ENCODE measurements at places on chromosomes 6 and 20.

DNA sequence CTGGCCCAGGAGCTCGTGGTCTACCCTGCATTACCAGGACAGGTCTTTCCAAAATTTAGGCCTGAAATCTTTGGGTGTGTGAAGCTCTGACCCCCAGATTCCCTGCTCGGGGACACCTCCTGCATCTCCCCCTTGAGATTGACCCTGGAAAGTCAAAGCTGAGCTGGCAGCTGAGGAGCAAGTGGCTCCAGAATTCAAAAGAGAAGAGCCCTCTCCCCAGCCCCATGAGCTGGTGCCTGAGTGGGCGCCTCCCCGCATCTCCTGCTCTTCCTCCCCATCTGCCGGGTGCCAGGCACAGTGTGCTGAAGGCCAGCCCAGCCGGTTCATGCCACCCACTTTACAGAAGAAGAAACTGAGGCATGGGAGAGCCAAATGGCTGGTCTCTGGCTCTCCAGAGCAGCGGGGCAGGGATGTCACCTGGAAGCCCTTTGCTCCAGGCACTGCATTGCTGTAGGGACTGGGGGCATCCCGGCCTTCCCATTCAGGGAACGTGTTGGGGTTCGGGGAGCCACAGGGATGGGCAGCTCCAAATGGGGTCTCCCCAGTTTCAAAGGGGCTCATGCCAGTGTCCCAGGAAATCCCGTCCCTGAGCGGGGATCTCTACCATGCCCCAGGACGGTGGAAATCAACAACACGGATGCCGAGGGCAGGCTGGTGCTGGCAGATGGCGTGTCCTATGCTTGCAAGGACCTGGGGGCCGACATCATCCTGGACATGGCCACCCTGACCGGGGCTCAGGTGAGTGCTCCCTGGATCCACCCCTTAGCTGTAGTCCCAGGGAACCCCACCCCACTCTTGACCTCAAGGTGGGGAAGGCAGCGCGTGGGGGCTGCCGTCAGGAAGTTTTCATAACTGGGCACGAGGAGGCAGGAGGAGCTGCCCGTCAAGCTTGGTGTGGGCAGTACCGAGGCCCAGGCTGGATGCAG lies 20.5 kb downstream of the NPEPL1 start:
- no peak for DNase-seq

DNA sequence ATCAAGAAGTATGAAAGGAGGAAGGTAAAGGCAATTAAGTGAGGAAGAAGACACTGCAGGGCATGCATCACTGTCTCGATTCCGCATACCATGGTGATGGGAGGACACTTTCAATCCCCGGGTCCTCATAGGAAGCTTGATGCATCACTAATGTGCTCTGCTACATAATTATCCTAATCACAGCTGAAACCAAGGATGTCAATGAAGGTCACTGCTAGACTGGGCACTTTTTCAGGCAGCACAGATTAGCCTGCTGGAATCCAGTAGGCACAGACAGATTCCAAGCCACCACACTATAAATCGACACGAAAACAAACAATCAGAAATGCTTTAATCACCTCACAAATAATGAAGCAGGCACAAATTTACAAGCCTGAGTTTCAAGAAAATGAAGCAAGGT lies 206.7 kb downstream of the KIF16B start:
- no peak for DNase-seq

DNA sequence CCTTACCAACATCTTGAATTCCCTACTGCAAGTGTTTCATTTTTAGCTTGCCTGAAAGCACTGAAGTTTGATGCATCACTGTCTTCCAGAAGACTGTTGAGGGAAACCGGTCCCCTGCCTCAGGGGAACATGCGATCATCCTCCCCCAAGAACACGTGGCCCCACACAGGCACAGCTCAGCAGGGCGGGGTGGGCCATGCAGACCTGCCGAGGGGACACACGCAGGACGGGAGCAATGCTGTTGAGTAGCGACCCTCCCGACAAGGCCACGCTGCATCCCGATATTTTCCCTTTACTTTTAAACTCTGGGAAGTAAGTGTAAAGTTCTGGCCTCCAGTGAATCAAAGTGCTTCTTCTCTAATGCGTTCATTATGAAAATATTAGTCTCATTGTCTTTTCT lies 59.3 kb upstream of the XRN2 start:
- DNase-seq = no peak

DNA sequence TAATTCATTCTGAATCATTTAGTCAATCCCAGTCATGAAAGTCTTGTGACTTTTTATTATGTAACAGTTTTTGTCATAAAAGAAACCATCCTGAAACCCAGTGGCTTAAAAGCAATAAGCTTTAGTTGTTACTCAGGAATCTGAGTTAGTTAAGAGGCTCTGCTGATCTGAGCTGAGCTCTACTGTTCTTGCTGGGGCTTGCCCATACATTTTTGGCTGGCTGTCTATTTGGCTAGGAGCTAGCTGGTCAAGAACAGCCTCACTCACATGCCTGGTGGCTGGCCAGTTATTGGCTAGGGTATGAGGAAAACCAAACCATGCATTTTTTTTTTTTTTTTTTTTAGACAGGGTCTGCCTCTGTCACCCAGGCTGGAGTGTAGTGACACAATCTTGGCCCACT lies 10.6 kb downstream of the TCF21 start:
- no peak for DNase-seq

DNA sequence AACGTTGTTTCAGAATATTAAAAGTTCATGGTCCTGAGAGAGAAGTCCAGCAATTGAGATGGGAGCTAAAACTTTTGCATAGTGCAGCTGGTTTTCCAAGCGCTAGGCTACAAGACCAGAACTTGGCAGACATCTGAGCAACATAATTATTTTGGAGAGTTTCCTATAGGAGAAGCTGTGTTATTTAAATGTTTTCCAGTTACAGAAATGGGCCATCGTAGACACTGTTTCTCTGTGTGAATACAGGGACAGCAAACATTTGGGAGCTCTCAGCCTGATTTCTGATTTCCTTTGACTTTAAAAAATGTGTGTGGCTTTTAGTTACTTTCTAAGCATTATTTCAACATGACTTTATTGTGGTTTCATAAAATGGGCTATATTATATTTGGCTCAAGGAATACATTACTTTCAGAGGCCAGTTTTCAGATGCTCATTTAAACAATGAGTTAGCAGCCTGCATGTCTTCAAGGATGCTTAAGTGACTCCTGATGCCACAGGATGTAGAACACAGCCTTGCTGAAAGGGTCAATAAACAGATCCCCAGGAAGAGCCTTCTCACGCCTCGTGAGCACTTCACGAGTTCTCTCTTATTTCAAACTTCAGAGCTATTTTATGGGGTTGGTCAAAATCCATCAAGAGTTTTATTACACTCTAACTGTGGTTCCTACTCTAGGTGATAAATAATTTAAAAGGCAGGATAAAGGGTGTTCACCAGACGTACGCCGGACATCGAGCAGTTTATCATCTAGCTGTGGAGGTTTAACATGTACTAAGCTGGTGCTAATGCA lies 193.8 kb downstream of the SMOC2 start:
- no peak for DNase-seq

DNA sequence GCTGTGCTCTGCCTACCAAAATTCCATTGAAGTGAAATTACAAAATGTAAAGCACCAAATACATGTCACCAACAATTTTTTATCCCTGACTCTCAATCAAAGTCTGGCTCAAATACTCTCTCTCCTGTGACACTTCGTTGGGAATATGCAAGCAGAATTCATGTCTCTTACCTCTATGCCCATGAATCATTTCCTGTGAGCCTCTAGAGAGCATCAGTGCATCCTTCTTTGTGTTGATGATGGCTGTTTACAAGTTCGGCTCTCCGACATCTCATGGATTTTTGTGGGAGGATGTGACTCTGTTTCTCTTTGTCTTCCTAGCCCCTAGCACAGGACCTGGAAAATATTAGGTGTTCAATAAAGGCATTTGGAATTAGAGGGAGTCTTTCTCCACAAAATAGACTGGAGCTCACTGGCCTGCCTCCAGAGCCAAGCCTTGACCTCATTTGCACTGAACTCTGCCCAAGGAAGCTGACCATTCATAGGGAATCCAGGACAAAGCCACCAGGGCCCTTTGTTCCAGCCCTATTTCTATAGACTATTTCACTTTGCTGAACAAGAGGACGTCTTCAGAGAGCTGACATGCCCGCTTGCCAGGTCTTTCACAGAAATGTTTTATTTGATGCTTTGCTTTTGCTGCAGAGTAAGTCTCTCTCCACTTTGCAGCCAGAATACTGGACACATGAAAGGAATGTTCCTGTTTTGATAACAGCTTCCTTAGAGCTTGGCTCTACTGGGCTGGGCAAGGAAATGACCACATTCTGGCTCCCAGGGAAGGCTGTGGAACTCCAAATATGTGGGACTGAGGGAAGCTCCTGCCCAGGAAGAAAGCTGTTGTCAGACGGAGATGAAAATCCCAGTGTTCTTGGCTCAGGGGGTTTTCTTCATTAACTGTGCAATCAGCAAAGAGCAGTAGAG lies 194.5 kb upstream of the CDYL start:
- DNase-seq = peak; percentile 89

- no peak for DNase-seq
Measured at GRCh38 chr6:166839569-166839968, 116.8 kb downstream of the RNASET2 start.

GRCh38 chr20:34088305-34089174 lies 23.5 kb downstream of the EIF2S2 start:
- no peak for DNase-seq

DNA sequence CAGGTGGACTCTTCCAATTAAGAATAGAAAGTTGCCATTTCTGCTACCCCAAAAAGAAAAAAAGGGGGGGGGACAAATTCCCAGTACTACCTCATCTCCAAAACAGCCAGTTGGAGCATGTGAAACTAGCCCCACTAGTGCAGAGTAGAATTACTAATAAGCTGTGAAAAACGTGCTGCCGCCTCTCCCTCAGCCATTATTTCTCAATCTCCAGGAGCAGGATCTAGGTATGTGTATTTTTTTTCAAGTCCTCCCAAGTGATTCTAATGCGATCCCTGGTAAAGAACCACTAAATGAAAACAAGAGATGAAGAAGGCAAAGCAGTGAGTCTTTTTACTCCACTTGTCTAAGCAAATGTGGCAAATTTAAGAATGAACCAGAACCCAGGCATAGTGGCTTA lies 154.5 kb upstream of the SHLD1 start:
- no peak for DNase-seq

GRCh38 chr6:1612299-1612973 lies 2.7 kb downstream of the FOXC1 start:
- no peak for DNase-seq

DNA sequence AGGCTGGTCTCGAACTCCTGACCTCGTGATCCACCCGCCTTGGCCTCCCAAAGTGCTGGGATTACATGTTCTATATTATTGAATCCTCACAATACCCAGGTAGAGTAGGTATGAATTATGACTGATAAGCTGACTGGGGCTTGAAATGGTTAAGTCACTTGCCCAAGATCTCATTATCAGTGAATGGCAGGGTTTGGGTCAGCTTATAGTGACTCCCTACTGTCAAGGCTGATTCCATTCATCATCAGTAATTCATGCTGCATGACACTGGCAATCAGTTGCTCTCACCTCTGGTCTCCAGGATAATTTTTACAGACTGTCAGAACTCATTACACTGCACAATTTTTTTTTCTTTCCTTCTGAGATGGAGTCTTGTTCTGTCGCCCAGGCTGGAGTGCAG lies 127.6 kb downstream of the KIF13A start:
- DNase-seq = no peak

DNA sequence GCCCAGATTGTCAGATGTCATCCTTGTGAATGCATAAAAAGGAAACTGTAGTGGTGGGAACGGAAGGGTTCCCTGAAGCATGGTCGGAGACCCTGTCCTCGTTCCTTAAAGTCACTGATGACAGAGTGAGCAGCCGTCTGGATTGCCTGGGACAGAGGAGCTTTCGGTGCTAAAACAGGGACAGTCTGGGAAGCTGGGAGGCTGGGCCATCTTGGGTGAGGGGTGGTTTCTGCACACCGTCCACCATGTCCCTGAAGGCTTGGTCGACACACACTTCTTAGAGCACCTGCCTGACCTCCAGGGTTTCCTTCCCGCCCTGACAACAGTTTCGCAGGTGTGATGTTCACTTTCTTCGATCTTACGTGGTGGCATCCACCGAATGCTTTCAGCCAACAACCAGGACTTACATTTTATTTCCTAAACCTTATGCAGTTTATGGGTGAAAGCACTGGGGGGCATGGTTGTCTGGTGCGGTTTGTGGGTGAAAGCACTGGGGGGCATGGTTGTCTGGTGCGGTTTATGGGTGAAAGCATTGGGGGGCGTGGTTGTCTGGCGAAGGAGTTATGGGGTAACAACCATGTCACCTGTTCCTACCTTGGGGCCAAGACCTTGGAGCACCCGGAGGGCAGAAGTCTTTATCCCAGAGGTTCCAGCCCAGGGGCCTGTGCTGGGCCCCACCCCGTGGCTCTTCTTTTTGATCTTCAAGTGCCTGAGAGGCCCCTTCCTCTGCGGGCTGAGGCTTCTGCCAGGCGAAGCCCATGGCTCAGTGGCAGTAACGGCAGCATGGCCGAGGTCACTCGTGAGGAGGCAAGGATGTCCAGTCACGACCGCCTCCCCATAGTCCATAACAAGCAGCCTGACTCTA lies 81.7 kb upstream of the FRMD1 start:
- DNase-seq = no peak

DNA sequence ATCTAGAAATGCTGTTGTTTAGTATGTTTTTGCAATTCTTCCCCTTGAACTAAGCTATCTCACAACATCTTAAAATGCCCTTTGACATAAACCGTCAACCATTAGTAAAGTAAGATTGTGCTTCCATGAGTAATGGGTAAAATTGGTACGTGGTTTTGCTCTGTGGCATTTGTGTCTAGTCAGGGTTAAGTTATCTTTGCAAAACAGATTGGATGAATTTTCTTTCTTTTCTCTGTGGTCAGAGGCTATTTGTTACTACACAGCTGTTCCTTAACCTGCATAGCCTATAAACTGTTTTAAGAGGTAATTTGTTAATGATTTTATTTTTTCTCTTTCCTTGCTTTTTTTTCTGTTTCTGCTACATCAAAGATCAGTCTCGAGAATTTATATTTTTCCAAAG lies 75.4 kb downstream of the RPP40 start:
- DNase-seq = peak; percentile 84

DNA sequence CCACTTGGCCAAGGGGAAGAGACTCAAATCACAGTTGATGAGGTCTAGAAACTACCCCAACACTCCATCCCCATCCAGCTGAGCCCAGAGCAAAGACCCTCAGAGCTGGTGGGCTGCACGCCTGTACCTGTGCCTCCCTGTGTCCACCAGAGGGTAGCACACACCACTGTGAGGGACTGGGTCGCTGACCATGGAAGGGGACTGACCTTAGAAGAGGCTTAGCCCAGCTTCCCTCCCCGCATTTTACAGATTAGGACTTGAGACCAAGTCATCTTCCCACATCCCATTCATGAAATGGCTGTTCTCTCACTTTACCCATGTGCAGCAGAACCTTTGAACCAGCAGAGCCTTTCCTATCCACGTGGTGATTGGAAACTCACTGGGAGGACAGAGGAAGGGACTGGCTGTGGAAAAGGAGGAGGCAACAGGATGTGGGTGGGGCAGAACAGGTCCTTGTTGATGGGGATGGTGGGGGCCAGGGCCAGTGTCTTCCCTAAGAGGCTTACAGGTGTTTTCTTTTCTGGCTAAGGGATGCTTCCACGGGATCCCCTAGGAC lies 44.3 kb downstream of the CPXM1 start:
- peak; percentile 45 for DNase-seq

GRCh38 chr6:164379795-164380194 lies 929.6 kb downstream of the C6orf118 start:
- DNase-seq = peak; percentile 8
